ENCODE measurements at places on chromosomes 2 and 18. TPM values are rescaled to one million over a fixed set of nuclear protein-coding genes. Genes with fewer than 3 reads are reported as not detected.

The CDK15 gene
- 0.72 TPM for total RNA-seq

The PAIP2B gene
- 8.0 TPM for total RNA-seq

The DSC3 gene
- total RNA-seq = 0.37 TPM

The CAPN14 gene
- total RNA-seq = 0.08 TPM

The POTEF gene
- total RNA-seq = not detected

The RELCH gene
- 38.9 TPM for total RNA-seq

The DSG2 gene
- total RNA-seq = 308 TPM

The DYNAP gene
- total RNA-seq = not detected

The IL1B gene
- total RNA-seq = 5.7 TPM

The NDUFB3 gene
- 159 TPM for total RNA-seq

The KIF5C gene
- total RNA-seq = 1.6 TPM

The PROM2 gene
- 27.4 TPM for total RNA-seq

The GBX2 gene
- total RNA-seq = not detected

The SH2D6 gene
- total RNA-seq = 1.6 TPM

The PPP1R1C gene
- total RNA-seq = not detected

The PLB1 gene
- 3.0 TPM for total RNA-seq

The MARCO gene
- 3.7 TPM for total RNA-seq

The ESPNL gene
- total RNA-seq = 0.12 TPM

The PDK1 gene
- 13.3 TPM for total RNA-seq

The THUMPD2 gene
- 8.3 TPM for total RNA-seq
